ENCODE measurements at places on chromosomes 3 and 15.

DNA sequence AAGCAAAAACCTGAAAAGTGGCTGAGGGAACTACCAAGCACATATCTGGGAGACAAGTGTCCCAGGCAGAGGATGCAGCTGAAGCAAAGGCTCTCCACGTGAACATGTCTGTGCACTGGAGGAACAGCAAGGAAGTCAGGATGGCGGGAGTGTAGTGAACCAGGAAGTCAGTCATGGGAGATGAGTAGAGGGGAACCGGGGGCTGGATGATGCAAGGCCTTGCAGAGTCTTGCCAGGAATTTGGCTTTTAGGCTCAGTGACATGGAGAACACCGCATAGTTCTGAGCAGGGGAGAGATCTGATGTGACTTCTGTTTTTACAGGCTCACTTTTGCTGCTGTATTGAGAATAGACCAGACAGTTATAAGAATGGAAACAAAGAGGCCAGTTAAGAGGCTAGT is 19.0 kb downstream of the C2CD4A start:
- no peak for DNase-seq

GRCh38 chr3:55218577-55218976 is 268.5 kb downstream of the WNT5A start:
- DNase-seq, result no peak

- DNase-seq, result no peak
Observed at GRCh38 chr3:86968244-86968932, 22.6 kb downstream of the VGLL3 start.

- no peak for DNase-seq
Observed at GRCh38 chr3:102699104-102699818, 264.4 kb downstream of the ZPLD1 start.

DNA sequence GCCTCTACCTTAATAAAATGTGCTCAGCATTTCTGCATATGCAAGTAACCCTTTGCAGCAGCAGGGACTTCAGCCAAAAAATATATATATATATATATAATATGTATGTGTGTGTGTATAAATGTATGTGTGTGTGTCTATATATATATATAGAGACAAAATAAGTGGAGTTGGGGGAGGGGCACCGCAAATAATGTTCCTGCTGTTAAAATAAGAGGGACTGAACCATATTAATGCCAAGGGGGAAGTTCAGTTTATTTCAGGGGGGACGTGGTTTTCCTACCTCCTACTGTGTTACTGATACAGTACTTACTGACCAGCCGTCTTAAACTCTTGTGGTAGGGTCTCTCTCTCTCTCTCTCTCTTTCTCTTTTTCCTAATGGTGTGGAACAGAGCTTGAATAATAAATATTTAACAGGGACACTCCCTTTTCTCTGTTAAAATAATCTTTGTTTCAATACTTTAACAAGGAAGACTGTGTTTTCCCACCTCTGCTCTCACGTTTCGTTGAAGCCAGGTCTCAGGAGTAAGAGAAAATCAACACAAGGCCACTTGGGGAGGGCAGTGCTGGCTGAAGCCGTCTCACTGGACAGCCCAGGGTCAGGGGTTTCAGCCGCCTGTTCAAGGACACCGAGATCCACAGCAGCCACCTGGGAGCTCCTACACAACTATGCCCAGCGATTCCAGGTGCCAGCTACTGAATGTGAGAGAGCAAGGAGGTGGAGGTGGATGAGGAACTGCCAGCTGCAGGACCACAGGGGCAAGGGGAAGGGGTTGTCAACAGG is 42.8 kb upstream of the ADAMTSL3 start:
- DNase-seq, result no peak

DNA sequence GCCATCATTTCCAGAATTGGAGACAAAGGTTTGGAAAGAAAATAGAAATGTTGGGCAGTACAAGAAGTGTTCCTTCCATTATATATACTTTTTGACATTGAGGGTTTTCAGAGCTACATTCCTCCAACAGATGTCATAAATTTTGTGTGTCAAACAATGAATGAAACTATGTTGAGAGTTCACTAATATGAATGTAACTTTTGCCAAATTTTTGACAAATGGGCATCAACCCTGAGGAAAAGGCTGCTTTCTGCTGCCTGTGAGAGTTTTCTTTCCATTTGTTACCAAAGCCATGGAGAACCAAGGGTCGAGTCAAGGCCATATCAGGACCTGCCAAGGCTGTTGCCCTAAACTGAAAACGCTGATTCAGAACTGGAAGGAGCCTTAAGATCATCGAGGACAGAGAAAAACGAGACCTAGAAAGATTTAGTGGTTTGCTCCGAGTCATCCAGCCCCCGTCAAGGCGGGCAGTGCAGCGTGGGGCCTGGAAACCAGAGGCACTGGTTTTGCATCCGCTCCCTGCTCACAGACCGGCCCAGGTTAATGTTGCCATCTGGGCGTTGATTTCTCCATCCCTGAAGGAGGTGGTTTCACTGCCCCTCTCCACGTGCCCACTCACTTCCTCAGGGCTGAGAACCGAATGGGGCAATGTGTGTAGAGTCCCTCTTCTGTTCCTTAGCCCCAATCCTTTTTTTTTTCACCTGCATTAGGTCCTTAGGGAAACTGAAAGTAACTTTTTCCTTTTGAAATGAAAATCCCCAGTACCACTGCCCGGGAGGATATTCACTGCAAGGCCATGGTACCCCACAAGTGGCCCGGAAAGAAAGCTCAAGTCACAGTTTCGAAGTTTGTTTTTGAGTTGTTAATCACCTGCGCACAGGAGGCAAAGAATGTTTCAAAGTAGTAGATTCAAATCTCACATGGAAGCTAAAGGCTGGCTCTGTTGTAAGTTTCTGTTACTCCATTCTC is 32.8 kb downstream of the TPM1 start:
- DNase-seq, result no peak

All from stimulated activated CD4-positive, alpha-beta T cell treated with anti-CD3 and anti-CD28 coated beads, Interleukin-15, amount 100 ng/mL, for 24 hours (primary cell).